Activated naive CD4-positive, alpha-beta T cell (primary cell): ENCODE measurements at places on chromosomes 5 and 9.

- no peak for DNase-seq
Measured at GRCh38 chr9:16987026-16987425, 116.6 kb upstream of the BNC2 start.

GRCh38 chr5:60207040-60207439, 313.5 kb upstream of the PDE4D start:
- no peak for DNase-seq

DNA sequence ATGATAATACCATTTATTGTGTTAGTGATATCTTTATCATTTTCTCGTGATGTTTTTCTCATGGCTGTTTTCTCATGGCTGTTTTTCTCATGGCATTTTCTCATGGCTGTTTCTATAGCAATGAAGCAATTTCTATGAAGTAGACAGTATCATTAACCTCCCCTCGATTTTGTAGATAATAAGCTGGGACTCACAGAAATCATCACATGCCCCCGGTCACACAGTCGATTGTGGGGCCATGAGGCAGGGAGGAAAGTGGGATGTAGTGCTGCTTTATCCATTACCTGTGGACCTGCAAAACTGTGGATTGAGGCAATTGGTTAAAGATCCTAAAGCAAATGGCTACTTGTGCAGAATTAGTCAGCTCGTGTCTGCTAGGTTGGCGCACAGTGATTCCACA, 47.3 kb downstream of the TGFBI start:
- no peak for DNase-seq

- DNase-seq = no peak
Measured at GRCh38 chr9:120787933-120788332, 5.3 kb downstream of the FBXW2 start.

- no peak for DNase-seq
Measured at GRCh38 chr5:333945-334344, 12.4 kb downstream of the AHRR start.

GRCh38 chr9:121210536-121210935, 8.9 kb upstream of the RAB14 start:
- DNase-seq = no peak

DNA sequence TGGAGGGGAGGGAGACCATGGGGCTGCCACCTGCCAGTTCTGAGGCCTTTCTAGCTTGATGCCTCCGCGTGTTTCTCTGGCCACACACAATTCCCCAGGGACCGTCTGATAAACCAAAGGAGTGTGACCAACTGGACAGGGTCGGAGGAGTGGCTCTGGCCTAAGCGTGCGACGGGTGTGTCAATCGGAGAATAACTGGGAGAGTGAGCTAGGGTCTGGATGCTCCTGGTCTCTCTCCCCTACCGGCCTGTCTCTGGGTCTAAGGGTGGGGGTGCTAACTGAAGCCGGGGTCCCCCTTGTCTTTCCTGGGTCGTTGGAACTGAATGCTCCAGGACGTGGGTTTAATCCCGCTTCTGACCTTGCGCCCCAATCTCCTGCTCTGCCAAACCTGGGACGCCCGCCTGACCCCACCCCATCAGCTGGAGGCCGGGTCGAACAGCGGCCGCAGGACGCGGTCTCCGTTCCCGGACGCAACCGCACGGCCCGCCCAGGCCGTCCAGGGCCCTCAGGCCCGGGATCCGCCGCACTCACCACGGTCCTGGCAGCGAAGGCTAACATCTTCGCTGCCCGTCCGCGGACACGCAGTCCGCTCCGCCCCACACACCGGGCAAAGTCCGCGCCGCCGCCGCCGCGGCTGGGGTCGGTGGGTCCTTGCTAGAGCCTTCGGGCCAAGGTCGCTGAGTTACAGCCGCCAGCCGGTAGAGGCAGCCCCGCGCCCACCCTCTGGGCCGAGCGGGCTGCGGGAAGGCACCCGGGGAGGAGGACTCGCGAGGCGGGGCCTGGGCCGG, 447 bp downstream of the CRAT start:
- DNase-seq = no peak

- DNase-seq = no peak
Measured at GRCh38 chr9:3516667-3517330, 9.0 kb downstream of the RFX3 start.

DNA sequence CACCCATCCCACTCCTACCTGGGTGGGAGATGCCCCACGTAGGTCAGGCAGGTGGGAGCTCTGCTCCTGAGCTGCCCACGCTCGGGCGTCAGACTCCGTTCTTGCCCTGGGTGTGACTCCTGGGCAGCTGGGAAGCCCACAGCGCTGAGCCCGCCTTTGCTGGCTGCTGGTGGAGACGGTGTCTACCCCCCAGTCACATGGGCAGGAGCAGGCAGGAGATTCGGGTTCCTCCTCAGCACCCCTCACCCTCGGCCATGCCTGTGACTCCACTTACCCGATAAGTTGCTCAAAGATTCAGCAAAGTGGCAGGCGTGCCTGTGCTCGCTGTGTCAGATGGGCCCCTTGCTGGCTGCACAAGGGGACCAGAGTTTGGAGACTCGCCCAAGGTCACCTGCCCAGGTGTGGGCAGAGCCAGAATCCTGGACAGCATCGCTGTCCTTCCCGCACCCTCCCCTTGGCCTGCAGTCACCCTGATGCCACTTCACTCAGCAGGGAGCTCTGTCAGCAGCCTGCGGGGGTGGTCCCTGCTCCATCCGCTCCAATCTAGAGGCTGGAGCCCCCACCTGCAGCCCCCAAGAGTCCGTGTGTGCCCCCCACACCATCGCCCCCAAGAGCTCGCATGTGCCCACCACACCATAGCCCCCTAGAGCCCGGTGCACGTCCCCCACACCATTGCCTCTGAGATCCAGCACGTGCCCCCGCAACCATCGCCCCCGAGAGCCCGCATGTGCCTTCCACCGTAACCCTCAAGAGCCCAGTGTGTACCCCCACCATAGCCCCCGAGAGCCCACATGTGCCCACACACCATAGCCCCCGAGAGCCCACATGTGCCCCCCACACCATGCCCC, 4.2 kb downstream of the LCN1 start:
- DNase-seq = no peak

GRCh38 chr9:103680581-103680980, 413.5 kb upstream of the SMC2 start:
- no peak for DNase-seq

DNA sequence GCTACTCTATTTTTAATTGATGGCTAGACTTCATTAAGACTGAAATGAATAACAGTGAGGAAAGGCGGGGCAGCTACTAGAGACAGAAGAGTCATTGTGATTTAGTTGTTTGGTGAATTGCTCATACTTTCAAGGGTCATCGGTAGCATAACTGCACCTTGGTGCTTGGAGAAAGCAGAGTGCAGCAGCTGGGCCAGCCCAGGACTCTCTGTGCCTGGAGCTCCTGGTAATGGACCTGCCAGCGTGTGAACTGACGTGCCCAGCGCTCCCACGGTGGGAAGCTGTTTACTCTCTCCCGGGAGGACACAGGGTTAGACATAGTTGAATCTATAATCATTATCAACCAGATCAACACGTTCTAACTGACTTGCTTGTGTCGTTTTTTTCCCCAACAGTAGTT, 42.9 kb downstream of the LURAP1L start:
- no peak for DNase-seq

GRCh38 chr9:15606643-15607472, 54.0 kb downstream of the CCDC171 start:
- no peak for DNase-seq

DNA sequence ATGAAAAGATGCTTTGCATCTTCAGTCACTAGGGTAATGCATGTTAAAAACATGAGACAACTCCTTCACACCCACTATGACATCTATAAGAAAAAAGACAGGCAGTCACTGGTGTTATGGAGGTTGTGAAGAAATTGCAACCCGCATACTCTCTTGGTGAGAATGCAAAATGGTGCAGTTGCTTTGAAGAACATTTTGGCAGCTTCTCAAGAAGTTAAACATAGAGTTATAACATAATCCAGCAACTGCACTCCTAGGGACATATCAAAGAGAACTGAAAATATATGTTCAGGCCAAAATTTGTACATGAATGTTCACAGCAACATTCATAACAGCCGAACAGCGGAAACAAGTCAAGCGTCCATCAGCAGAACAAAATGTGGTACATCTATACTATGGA, 46.3 kb upstream of the TBC1D9B start:
- no peak for DNase-seq

DNA sequence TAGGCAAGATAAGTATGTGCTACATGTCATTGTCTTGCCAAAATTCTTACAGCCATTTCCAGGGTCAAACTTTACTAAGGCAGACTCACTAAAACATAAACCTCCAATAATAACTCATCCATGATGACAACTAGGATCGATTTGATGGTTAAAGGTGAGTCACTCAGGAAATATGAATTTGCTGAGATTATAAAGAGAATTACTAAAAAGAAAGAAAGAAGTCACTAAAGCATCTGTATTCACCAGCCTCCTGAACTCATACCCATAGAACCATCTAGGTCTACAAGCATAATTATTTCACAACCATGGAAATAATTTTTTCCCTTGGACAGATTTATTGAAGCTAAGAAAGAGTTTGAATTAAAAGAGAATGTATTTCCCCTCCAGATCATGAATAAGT, 258.6 kb downstream of the TLE1 start:
- no peak for DNase-seq

DNA sequence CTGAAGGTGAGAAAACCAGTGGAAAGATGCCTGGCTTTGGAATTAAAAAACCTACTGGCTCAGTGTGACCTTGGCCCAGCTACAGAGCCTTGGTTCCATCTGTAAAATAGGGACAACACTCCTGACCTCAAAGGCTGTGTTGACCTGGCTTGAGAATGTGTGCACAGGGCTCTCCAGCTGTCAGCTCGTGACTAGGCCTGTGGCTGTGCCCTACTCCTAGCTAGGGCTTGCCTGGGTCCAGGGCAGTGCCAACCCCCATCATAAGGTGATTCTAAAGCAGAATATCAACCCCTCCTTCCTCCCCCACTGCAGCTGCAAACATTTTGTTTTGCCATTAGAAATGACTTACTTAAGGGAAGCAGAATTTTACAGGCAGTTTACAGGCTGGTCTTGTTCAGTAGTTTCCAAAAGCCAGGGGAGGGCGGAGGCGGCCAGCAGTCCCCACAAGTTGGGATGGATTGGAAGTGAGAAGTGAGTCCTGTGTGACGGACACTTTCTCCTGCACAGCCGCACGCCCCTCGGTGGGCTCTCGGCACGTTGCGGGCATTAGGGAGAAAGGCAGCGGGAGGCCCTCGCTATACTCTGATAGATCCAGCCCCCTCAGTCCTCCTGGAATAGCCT, 7.3 kb downstream of the PITX1 start:
- DNase-seq = no peak

DNA sequence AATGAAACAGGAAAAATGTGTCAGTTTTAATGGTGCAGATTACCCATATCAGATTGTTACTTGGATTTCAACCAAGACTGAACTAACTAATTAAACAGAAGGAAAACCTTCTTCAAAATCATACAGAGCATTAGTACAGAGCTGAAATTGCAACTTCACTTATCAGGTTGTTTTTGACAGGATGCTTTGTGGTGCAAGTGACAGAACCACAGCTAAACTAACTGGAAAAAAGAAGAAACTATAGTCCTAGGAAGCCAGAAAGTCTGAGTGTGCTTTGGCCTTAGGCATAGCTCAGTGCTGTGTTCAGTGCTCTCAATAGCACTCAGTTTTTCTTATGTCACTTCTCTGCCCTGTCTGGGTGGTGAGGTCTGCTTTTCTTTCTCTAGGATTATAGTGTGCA, 267.4 kb downstream of the CHSY3 start:
- DNase-seq = no peak

DNA sequence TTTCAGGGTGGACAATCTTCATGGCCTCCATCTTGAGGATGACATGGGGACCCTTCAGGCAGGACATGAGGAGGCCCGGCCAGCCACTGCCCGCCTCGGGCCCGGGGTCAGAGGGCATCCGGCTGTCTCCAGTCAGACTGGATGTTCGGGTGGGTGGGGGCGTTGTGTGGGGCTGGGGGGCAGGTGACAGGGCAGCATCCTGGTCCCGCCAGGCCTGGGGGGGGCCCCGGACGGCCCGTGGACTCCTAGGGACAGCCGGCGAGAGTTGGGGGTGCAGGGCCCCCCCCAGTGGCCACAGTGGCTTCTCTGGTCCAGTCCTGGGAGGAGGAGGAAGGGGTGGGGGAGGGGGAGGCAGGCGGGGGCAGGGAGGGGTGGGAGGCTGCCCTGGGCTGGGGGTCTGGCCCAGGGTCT, 940 bp downstream of the RNF208 start:
- DNase-seq = no peak

GRCh38 chr5:150052956-150053712, 33.2 kb downstream of the CSF1R start:
- no peak for DNase-seq

GRCh38 chr9:85215416-85215815, 526.3 kb downstream of the AGTPBP1 start:
- DNase-seq = no peak

GRCh38 chr9:134247918-134248631, 78.2 kb upstream of the RXRA start:
- DNase-seq = no peak

DNA sequence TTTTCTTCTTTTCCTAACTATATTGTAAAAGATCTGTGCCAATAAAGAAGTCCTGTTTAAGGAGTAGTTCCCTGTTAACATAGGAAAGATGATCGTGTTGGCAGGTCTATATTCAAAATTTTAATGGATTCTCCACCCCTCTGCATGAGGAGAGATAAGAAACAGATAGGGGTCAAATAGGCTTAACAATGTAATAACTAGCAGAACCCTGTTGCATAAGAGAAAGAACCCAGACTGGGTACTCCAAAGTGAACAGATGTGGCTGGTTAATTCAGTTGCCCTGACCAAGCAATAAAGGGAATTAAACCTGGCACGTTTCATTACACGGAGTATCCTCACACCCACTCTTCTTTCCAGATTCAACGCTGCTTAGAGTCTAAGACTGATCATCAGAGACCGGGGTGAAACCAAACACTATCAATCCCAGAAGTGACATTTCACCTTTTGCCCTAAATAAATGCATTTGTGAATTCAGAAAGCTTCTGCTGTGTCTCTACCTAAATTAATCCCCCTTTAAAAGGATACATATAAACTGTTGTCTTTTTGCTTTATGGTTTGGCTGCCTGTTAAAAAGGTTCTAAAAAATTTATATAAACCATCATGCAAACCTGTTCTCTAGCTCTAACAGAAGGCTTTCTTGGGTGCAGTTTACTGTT, 1276.9 kb upstream of the WWC1 start:
- DNase-seq = no peak

DNA sequence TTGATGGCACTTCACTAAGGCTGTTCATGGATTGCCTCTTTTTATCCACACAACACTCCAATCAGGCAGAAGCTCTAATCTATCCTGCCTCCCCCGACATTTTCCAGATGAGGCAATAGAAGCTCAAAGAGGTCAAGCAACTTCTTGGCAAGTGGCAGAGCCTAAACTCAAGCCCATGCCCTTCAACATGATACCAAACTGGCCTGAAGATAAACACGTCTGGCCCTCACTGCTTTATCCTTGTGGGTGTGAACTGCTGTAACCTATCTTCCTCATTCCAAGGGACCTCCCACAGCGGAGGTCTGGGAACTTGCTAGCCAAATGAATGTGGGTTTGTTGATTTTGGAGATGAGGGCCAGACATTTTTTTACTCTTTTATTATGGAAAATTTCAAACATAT, 9.5 kb downstream of the SLC35A4 start:
- DNase-seq = no peak

DNA sequence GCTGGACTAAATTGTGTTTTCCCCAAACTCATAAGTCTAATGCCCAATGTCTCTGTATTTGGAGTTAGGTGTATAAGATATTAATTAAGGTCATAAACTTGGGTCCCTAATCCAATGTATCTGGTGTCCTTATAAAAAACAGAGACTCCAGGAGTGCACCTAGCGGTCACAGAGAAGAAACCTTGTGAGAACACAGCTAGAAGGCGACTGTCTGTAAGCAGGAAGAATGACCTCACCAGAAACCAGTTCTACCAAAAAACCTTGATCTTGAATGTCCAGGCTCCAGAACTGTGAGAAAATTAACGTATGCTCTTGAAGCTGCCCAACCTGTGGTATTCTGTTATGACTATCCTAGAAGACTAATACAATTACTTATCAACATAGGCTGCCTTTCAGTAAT, 591.7 kb upstream of the PTPRD start:
- no peak for DNase-seq
